ENCODE measurements at places on chromosomes 16 and 17. TPM values are rescaled to one million over a fixed set of nuclear protein-coding genes. Genes with fewer than 3 reads are reported as not detected.

Gene HBM
- total RNA-seq: not detected

Gene SPNS2
- total RNA-seq: not detected

Gene CACNG3
- not detected for total RNA-seq

Gene ADCY9
- total RNA-seq: 14.3 TPM

Gene ITGB4
- 1.2 TPM for total RNA-seq

Gene MAP2K6
- 19.6 TPM for total RNA-seq

Gene PSME3IP1
- 150 TPM for total RNA-seq

Gene CBX2
- total RNA-seq: 0.41 TPM

Gene IL34
- total RNA-seq: not detected

Gene COG1
- total RNA-seq: 35.0 TPM

Gene HES7
- total RNA-seq: 0.64 TPM

Gene SRSF1
- total RNA-seq: 273 TPM
